GM23248 (cell line): ENCODE measurements at places on chromosomes 12 and 14. TPM values are rescaled to one million over a fixed set of nuclear protein-coding genes. Genes with fewer than 3 reads are reported as not detected.
A peak's percentile ranks its signal among the peaks of the same experiment; 100 is the strongest.

- DNase-seq = peak; percentile 51
Measured at GRCh38 chr14:100654814-100655740, 67.9 kb upstream of the BEGAIN start.

IL31 gene
- not detected in 2 replicates for polyA plus RNA-seq

DNA sequence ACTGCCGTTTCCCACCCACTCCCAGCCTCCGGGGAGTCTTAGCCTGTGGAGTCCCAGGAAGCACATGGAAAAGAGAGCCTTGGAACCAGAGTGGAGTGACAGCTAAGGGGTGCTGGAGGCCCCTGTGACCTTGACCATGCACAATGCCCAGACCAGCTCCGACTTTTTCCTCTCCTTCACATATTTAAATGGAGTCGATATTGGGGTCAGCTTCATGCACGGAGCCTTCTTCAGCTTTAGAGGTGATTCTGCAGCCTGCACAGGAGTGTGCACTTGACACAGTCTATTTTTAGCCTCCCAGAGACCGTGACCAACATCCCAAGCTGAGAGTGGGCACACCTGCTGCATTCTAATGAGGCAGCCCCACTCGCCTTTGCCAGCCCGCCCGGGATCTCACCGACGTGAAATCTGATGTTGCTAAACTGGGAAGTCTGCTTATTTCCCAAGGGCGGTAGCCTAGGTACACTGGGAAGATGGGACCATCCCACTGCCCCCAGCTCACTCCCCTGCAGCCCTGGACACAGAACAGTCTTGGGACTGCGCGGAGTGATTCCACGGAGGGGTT lies 47.5 kb downstream of the PRMT8 start:
- no peak for DNase-seq

DNA sequence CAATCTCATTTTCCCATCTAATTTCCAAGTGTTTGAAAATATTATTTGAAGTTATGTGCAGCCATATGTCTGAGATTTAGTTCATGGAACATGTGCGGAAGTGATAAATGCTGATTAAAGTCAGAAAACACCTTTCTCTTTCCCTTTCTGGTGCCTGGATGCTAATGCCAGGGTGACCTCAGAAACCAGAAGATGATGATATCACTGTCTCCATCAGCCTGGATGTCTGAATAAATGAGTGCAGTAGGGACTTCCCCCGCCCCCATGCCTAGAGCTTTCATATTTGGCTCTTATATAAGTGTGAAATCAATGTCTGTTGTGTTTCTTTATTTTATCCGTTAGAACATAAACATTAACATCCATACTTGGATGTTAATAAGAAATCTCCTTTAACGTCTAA lies 261.9 kb upstream of the LRIG3 start:
- DNase-seq = peak; percentile 32

CCDC196 gene
- not detected in 2 replicates for polyA plus RNA-seq

DNA sequence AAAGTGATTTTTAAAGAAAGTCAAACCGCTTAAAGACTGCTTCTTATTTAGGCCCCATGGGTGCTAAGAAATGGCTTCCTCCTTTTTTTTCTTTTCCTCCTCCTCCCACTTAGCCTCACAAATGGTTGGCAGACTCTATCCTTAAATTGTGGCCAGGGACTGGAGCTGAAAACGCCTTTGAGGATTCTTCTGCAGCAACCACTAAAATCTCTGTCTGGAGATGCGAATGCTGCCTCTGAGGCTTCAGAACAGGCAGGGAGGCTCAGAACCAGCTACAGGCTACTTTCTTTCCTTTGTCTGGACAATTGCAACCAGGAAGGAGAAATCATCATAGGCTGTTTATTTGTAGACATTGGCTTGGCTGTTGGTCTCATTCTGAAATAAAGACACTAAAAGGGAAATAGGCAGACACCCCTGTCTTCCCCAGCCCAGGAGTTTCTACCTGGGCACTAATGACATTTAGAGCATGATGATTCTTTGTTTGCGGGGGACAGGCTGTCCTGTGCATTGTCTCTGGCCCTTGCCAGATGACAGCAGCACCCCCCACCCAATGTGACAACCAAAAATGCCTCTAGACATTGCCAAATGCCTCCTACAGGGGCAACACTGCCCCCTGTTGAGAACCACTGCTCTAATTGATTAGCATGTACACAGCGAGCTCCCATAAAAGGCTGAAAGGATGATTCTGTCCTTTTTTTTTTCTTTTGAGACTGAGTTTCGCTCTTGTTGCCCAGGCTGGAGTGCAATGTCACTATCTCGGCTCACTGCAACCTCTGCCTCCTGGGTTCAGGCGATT lies 50.3 kb downstream of the MAP1LC3B2 start:
- DNase-seq = peak; percentile 24

DNA sequence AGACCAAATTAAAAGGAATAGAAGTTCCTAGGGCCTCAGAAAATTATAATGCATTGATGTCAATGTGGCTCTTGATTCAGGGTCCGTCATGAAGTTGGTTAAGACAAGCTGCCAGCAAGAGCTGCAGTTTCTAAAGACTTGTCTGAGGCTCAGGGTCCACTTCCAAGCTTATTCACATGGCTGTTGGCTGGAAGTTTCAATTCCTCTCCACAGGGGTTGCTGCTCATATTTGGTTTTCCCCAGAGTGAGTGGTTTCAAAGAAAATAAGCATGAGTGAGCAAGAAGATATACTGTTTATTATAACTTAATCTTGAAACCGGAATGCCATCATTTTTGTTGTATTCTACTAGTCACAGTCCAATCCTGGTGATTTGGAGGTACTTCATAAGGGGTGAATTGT lies 1247.4 kb downstream of the LRFN5 start:
- no peak for DNase-seq

- no peak for DNase-seq
Measured at GRCh38 chr12:130714091-130714590, 2.0 kb downstream of the RIMBP2 start.

DNA sequence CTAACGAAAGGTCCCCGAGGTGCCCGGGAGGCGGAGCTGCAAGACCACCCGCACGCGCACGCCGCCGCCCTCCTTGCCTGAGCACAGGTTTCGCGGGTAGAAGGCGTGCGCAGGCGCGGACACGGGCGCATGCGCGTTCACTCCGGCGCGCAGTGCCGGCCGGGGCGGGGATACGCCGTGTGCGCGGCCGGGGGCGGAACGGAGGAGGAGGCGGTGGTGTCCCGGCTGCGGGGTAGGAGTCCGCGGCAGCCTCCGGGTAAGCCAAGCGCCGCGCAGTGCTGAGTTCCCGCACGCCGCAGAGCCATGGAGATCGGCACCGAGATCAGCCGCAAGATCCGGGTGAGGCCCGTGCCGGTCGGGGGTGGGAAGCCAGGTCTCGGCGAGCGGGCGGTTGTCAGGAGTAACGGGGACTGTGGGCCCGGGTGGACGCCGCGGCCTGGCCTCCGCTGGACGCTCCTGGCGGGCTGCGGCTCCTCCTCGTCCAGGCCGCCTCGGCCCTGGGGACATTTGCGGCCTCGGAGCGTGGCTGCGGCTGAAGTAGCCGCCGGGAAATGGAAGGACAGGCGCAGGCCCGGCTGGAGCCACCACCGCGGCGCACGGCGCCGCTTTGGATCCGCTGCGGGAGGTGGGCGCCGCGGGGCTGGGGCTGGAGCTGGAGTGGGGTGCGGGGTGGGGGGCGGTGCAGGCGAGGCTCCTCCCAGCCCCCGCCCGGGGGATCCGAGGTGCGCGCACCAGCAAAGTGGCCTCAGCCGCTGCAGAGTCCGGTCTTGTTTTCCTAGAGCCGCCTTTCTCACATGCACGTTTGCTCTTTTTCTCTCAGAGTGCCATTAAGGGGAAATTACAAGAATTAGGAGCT lies at the start of gene ZC3H14:
Gene ZC3H14 (plus strand): TSS at position 207 of the 856 bp plus-strand sequence. CDS start 97 bp downstream, at position 304.
- peak; percentile 94 for DNase-seq

- peak; percentile 67 for DNase-seq
Measured at GRCh38 chr12:108914121-108914531, 34.2 kb downstream of the DAO start.

DNA sequence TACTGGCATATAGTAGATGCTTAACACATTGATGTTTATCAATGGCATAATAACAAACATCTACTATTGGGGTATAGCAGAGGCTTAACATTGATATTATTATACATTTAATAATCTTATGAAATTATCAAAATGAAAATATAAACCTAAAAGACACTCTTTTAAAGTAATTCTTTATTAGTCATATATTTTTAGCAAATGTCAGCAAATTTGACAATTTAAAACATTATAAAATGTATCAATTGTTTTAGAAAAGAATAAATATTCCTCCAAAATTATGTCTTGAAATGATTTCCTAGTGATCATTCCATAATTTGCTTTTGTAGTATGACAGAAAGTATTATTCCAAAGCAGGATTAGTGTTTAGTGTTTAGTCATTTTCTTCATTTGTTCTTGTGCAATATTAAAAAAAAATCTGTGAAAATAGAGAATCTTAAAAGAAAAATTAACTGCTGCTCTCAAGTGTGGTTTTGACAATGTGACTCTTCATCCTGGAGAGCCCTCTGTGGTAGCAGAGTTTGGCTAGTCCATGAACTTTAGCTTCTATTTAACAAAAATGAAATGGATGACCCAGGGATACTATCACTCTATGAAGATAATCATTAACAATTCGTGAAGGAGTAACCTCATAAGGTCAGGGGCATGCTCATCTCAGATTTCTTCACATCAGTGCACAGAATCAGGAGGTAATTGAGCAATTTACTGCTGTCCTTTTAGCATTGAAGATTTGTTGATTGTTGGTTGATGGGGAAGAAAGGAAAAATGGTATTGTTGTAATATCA lies 1018.5 kb downstream of the LRFN5 start:
- DNase-seq = no peak

DNA sequence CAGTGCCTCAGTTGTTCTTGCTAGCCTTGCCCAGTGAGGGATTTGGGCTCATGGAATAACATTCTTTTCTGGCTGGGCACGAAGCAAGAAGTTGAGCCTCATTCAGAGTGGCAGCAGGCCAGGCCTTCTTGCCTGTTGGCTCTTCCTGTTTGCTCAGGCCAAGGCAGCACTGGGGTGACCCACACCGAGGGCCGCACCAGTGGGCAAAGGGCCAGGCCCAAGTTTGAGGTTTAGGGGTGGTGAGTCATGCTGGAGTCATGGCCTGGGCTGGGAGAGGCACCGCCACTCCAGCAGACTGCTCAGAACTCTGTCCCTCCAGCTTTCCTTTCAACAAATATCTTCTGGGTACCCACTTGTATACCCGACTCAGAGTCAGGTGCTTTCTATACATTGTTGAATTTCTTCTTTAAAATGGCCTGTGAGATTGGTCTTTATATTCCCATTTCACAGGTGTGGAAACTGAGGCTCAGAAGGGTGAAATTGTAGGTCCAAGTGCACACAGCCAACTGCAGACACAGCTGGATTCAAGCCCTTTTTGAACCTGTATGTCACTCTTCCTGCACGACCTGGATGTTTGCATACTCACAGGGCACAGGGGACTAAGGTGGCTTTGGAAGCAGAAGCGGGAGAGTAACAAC lies 279.4 kb downstream of the FOXN3 start:
- DNase-seq = peak; percentile 98

DNA sequence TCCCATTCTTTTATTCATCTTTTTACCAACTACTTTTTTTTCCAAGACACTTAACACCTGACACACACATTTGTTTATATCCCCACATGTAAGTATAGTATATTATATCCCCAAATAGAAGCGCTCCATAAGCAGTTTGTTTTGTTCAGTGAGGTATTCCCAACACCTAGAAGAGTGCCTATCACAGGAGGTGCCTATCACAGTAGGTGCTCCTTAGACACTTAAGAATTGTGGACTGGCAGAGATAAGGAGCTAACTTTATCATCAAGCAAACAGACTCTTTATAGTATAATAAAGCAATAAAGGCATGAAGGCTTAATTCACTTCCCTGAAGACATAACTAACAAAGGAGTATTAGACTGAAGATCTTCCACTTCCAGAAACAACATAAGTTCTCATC lies 29.1 kb downstream of the OSBPL8 start:
- DNase-seq = no peak

CEBPE gene
- polyA plus RNA-seq = not detected in 2 replicates

ACTR6 gene
- polyA plus RNA-seq = 29.7 and 31.5 TPM in 2 replicates

CLEC6A gene
- polyA plus RNA-seq = not detected in 2 replicates

GRCh38 chr12:120132863-120133385 lies 16.4 kb upstream of the RAB35 start:
- no peak for DNase-seq

DNA sequence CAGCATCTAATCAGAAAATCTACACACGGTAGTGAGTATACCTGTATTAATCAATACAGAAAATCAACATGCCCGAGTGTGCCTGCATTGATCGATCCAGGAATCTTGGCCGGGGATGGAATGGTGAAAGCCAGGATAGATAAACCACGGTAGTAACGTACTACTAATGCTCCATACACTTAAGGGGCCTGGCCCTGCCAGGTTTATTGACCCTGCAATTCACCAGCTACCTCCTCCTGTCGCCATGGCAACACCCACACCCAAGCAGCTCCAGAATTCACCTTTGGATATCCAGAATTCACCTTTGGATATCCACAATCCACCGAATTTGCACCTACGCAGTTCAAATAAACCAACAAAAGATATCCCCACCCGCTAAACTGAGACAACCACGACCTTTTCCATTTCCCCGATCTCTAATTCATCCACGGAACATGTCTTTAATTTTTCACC lies 14.8 kb upstream of the CALM1 start:
- peak; percentile 46 for DNase-seq

- DNase-seq = no peak
Measured at GRCh38 chr12:20561871-20562270, 133.3 kb upstream of the SLCO1C1 start.

GRCh38 chr12:507391-507796 lies 47.7 kb downstream of the B4GALNT3 start:
- no peak for DNase-seq

ITGB7 gene
- 0.84 and 1.2 TPM in 2 replicates for polyA plus RNA-seq

NYNRIN gene
- polyA plus RNA-seq = 2.2 and 2.5 TPM in 2 replicates
